ENCODE measurements at places on chromosomes 7 and 10.

DNA sequence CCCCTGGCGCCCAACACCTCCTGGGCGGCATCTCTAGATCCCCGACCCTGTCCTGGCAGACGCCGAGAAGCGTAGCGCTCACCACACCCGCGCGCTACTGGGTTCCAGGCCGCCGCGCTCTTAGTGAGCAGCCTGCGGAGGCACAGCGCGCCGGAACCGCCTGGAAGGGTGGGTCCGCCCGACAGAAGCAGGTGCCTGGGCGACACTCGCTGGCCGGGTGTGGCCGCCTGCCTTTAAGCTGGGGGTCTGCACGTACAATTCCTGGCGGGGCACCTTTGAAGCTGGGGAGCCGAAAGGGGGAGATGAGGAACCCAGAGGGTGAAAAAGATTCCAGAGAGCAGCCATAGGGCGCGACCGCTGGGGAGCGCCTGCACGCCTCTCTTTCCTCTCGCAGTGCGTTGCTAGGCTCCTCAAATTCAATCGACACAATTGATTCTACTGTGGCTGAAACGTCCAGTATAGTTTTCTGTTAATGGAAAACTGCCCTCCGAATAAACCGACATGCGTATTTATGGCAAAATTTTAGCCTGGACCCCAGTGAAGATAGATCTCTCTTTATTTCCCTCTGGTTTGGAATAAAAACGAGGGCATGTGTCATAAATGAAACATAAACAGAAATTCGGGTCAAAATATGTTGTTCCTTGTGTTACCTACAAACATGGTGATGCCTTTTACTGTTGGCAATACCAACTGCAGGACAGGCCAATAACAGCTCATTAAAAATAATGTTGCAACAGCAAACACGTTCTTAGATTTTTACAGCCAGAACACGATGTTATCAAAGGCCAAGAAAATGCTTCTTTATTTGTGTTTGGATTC lies 4.6 kb downstream of the HMX3 start:
- DNase-seq: no peak

GRCh38 chr10:48464871-48465736 lies 139.8 kb downstream of the ARHGAP22 start:
- DNase-seq: no peak

DNA sequence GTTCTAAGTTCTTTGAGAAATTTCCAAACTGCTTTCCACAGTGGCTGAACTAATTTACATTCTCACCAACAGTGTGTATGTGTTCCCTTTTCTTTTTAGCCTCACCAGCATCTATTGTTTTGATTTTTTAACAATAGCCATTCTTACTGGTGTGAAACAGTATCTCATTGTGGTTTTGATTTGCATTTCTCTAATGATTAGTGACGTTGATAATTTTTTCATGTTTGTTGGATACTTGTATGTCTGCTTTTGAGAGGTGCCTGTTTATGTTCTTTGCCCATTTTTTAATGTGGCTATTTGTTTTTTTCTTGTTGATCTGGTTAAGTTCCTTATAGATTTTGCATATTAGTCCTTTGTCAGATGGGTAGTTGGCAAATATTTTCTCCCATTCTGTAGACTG lies 191.4 kb downstream of the AGMO start:
- DNase-seq: no peak

- DNase-seq: no peak
Observed at GRCh38 chr7:131493581-131493980, 62.8 kb downstream of the PODXL start.

DNA sequence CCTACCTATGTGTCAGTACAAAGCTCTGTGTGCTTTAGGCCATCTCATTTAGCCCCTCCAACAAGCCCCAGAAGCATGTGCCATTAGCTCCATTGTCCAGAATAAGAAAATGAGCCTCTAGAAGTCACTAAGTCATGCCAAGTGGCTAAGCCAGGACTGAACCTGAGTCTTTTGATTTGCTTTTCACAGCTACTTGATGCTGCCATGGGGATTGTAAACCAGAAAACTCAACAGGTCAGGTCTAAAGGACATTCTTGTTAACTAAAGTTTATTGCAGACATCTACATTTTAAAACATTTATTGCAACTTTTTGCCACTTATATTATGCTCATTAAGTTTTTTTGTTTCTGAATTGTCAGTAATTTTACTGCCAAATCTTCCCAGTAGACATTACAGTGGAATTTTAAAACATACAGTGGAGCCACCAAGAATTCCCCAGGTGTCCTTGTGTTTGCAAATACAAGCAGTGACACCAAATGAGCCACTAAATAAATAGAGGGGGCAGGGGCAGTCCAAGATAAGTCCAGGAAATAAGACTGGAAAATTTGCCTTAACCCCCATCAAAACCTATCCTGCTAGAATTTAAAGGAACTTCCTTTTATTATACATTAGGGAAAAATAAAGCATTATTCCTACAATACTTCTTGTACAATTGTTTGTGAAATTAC lies 115.9 kb downstream of the RAPGEF5 start:
- no peak for DNase-seq

- DNase-seq: no peak
Observed at GRCh38 chr10:75358132-75358531, 43.4 kb downstream of the ZNF503 start.

- no peak for DNase-seq
Observed at GRCh38 chr7:46003896-46004875, 83.1 kb upstream of the IGFBP3 start.

GRCh38 chr10:7412928-7413282 lies 2.1 kb upstream of the SFMBT2 start:
- no peak for DNase-seq

- DNase-seq: no peak
Observed at GRCh38 chr10:51804866-51805265, 105.5 kb upstream of the CSTF2T start.

DNA sequence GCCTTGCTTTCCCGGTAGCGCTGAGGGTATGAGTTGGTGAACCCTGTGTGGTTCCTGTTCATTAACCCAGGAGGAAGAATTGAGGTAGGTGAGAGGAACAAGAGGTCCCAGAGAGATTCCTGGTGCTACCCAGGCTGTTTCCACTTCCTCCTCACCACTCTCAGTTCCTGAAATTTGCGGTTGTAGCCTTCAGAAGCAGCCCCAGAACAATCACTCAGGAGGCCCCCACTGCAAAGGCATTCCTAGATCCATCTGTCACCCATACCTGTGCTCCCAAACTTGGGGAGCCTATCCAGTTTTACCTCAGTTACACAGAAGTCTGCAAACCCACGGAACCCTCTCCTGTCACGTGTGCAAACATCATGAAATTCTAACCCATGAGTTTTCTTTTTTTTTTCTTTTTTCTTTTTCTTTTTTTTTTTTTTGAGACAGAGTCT lies 9.0 kb upstream of the PIP4K2A start:
- DNase-seq: no peak

GRCh38 chr10:70537398-70538194 lies 59.0 kb downstream of the PALD1 start:
- no peak for DNase-seq

- no peak for DNase-seq
Observed at GRCh38 chr7:92697414-92697813, 107.2 kb upstream of the FAM133B start.

- DNase-seq: no peak
Observed at GRCh38 chr7:13911909-13912308, 77.6 kb downstream of the ETV1 start.

- no peak for DNase-seq
Observed at GRCh38 chr10:62981096-62981495, 152.0 kb upstream of the NRBF2 start.

DNA sequence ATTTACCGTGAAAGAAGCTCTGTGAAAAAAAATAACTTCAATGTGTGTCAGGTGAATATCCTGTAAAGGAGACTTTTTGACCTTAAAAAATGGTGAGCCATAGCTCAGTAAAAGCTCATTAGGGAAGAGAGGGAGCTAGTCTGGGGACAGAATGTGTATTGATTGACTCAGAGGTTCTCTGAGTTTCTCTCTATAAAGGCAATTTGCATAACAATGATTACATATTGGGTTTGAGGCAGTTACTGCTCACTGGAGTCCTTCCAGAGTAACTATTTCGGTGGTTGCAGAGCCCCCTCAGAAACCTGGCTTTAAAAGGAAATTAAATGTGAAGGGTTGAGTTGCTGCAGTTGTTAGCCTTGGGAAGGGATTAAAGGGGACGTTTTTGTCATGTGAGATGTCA lies 181.6 kb downstream of the GALNT17 start:
- DNase-seq: no peak

GRCh38 chr7:14902589-14903067 lies at the start of gene DGKB:
DGKB (minus strand) TSS chr7:14902751.
- DNase-seq: no peak

DNA sequence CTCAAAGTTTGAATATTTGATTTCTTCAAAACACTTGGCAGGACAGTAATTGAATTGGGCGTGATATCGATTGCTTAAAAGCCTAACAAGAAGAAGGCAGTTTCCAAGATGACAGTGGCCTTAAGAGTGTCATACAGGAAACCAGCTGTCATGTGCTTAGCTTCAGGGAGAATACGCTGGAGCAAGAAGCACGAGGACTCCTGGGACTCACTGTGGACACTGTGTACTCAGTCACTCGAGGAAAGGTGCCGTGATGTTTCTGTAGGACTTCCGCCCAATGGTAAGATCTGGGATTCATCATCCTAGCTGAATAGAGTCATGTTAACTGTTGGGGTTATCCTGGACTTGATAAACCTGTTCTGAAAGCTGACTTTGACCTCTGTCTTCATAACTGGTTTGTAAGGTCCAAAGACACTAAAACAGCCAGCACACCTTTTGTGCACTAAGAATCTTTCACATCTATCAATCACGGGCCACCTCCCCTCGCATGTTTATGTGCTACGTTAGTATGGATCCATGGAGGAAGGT lies 113.5 kb downstream of the CELF2 start:
- no peak for DNase-seq

GRCh38 chr7:114343949-114344708 lies 70.5 kb upstream of the FOXP2 start:
- no peak for DNase-seq

DNA sequence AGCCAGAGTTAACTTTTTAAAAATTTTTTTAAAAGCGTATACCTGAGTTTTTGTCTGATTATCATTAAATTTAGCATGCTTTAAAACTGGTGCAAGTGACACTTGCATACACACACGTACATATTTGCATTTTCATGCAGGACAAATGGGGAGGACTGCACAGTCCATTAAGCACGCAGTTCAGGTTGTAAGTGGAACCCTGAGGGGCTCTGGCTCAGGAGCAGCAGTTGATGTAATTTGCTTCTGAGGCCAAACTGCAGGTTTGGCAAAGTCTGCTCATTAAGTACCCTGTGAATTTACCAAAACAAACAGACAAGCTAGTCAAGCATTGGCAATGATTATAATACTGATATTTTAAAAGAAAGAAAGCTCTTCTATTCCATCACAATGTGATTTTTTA lies 215.8 kb upstream of the PFKP start:
- no peak for DNase-seq

DNA sequence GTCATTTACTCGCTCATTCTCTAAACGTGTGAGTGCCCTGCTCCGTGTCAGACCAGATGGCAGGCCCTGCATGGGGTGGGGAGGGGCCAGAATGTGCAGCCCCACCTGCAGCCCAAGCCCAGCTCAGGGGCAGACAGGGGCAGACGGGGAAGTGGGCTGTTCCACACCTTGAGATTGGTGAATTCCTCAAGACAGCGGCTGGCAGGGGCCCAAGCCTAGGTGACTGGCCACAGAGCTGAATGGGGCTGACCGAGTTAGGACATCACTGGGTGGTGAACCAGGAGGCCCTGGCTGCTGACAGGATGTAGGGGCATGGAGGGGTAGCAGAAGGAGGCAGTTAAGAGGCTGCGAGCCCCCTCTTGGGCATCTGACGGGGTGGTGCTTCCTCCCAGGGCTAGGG lies 79.1 kb downstream of the MGMT start:
- no peak for DNase-seq

GRCh38 chr7:49638166-49638565 lies 135.3 kb upstream of the VWC2 start:
- no peak for DNase-seq

GRCh38 chr7:767941-768731 lies 41.1 kb upstream of the PRKAR1B start:
- DNase-seq: peak; percentile 37

DNA sequence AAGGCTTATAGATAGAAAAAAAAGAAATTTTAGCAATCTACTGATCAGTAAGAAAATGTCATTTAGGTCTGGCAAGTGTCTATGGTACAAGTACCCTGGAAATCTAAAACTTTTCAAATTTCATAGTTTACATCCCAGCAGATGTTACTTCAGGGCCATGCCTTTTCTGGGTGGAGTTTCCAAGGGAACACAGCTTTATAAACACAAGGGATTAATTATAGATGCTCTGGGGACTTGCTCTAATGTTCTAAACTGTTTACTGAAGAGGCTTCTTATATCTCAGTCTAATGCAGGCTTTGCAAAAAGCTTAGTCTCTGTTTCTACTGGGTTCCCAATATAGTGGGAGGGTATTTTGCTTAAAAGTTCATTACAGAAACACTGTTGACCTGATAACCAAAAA lies 3.1 kb downstream of the CD36 start:
- DNase-seq: no peak

- peak; percentile 9 for DNase-seq
Observed at GRCh38 chr10:15167411-15168290, 842 bp downstream of the NMT2 start.

GRCh38 chr7:116591202-116592040 lies 66.6 kb downstream of the CAV1 start:
- no peak for DNase-seq

GRCh38 chr10:28812384-28813372 lies 135.4 kb downstream of the BAMBI start:
- no peak for DNase-seq

DNA sequence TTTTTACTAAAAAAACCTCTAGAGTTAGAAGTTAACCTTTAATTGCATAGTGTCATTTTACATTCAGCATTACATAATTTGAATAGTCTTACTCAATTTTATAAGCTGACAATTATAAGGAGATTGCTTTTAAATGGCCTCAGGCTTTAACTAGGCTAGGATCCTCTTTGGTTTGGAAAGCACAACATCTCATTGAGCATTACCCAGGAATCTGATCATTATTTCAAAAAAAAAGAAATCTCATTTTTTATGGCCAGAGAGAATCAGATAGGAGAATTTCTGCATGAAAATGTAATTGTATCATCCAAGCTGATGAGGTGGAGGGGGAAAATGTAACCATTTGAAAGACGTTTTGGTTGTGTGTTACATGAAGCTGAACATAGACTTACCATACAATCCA lies 324.9 kb upstream of the POT1 start:
- DNase-seq: no peak

GRCh38 chr10:87670586-87670985 lies 10.9 kb downstream of the PAPSS2 start:
- no peak for DNase-seq

GRCh38 chr7:2175091-2175490 lies 57.7 kb downstream of the MAD1L1 start:
- DNase-seq: no peak

DNA sequence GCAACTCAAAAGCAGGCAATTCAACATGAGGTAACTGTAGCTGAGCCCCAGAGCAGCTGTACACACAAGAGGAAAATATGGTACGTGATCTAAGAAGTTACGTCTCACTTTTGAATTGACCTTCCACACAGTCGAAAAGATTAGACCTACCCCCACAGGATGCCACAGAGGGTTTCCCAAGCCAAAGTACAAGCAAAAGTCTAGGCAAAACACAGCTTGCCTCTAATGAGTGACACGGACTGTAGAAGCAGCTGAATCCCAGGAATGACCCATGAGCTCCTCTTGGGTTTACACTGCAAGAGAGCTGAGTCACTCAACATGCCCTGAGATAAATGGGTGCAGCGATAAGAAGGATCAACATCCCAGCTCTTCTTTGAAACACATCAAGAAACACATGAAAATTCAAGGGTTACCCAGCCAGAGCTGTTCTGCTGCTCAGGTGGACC lies 9.8 kb downstream of the CREB3L2 start:
- DNase-seq: no peak

GRCh38 chr7:102008535-102009262 lies 191.3 kb downstream of the CUX1 start:
- DNase-seq: no peak

Measured in stimulated activated CD8-positive, alpha-beta memory T cell treated with anti-CD3 and anti-CD28 coated beads, Interleukin-15, amount 100 ng/mL, for 48 hours (primary cell).